Activated CD4-positive, alpha-beta T cell treated with anti-CD3 and anti-CD28 coated beads, Interleukin-2, Interleukin-6, amounts not matched to agents 100 ng/mL and 50 ng/mL, durations not matched to agents 16 hours and 8 hours (primary cell): ENCODE measurements at places on chromosomes 12 and 14.

DNA sequence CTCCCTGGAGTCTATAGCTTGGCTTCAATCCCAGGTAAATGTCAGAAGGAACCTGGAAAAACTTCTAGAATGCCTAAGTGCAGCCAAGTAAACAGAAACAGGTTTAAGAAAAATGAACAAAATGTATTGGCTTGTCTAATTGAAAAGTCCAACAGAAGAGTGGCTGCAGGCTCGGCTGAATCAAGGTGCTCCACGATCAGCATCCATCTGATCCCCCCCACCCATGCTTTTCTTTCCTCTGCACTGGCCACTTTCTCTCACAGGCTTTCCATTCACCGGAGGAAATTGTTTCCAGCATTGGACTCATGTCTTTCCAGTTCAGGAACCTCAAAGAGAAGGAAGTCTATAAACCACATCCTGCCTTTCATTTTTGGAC lies 42.0 kb upstream of the C14orf180 start:
- DNase-seq: no peak

DNA sequence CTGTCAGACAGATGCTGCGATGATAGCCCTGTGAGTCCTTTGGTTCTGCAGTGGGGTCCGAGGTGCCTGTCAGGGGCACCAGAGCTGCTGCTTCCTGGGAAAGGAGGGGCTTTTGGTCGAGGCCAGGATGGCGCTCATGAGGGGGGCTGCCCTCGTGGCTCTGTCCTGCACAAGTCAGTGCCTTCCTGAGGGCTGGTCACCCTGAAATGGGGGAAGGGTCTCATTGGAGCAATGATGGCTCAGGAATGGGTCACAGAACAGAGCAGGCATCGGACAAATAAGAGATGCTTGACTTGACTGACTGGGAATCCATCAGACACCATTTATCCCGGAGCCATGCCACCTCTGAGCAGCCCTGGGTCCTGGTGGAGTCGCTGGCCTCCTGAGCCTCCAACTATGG lies 121.9 kb downstream of the ADGRD1 start:
- no peak for DNase-seq

GRCh38 chr14:104967386-104968152 lies 10.6 kb downstream of the AHNAK2 start:
- no peak for DNase-seq

- DNase-seq: no peak
These were observed 112.4 kb upstream of the TMEM132D start for GRCh38 chr12:130016194-130016593.

- peak; percentile 45 for DNase-seq
These were observed 177.2 kb downstream of the KCNA5 start for GRCh38 chr12:5220835-5221234.

GRCh38 chr14:90287791-90288190 lies 31.4 kb downstream of the PSMC1 start:
- no peak for DNase-seq

DNA sequence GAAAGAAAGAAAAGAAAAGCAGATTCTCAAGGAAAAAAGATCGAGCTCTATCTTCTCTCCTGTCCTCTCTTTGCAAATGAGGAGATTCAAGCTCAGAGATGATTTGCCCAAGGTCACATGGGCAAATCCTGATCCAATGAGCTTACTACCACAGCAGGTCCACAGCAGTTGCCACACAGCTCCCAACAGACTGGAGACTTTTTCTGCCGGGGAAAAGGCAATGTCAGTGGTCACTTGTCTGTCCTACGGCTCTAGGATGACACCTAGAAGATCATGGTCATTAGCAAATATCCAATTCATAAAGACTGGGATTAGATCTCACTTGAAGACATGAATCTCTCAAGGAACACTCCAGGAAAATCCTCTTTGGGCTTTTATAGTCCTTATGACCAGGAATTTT lies 58.8 kb downstream of the TTC7B start:
- no peak for DNase-seq

- no peak for DNase-seq
These were observed 40.5 kb downstream of the ESR2 start for GRCh38 chr14:64253672-64254071.
